ENCODE measurements at places on chromosomes 6 and 20.
A peak's percentile ranks its signal among the peaks of the same experiment; 100 is the strongest.

GRCh38 chr6:168086616-168087015 is 7.6 kb upstream of the FRMD1 start:
- DNase-seq = no peak

GRCh38 chr6:98977671-98978292 is 30.0 kb upstream of the FBXL4 start:
- peak; percentile 12 for DNase-seq

DNA sequence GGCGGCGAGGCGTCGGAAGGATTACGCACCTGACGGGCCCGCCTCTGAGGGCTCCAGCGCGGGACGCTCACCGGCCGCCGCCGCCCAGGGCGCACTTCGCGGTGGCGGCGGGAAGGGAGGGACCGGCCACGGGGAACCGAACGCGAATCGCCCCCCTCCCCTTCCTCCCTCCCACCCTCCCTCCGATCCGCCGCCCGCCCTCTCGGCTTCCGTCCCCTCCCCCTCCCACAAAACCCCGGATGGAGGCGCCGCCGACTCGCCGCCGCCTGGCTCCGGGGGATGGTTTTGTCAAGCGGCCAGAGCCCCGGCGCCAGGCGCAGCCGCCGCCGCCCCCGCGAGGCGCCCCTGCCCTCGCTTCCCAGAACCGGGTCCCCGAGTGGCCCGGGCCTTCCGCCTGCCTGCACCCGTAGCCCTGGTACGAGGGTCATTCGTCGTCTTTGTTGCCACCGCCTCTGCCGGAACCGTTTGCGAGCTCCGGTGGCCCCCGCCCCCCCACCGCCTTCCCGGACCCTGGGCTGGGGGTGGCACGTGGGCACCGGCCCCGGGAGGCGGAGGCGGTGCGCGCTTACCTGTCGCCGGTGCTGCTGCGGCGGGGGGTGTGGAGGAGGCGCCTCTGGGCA is 398 bp downstream of the ZBTB2 start:
- DNase-seq = peak; percentile 66

- DNase-seq = no peak
Measured at GRCh38 chr6:137874204-137875057, 7.4 kb downstream of the TNFAIP3 start.

- DNase-seq = no peak
Measured at GRCh38 chr6:165922309-165922794, 245.3 kb downstream of the TBXT start.

DNA sequence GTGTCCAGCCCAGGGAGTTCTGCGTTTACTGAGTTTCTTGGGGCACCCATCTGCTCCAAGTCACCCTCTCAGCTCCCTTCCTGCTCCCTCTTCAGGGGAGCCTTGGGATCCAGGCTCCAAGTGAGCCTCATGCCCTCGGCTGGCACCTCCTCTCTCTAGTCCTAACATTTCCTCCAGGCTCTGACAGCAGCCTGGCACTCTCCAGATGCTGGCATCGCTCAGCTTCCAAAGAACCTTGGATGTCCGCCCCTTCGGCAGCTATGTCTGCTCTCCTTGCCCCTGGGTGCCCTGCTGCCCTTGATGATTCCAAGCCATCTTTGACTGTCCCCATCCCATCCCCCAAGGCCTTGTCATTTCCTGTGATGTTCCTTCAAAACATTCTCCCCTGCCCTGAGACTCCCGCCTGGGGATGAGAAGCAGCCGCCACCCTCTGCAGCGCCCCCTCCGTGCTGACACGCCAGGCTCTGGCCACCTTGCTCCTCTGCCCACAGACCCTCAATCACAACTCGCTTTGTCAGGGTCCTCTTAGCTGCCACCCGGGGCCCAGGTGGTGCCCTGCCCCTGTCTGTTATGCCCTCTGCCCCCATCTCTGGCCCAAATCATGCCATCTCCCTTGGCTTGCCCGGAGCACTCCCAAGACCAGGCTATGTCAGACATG is 6.6 kb upstream of the GFRA4 start:
- no peak for DNase-seq

- no peak for DNase-seq
Measured at GRCh38 chr20:7930343-7930742, 9.9 kb downstream of the HAO1 start.

GRCh38 chr6:22042706-22043105 is 254.1 kb downstream of the PRL start:
- no peak for DNase-seq

DNA sequence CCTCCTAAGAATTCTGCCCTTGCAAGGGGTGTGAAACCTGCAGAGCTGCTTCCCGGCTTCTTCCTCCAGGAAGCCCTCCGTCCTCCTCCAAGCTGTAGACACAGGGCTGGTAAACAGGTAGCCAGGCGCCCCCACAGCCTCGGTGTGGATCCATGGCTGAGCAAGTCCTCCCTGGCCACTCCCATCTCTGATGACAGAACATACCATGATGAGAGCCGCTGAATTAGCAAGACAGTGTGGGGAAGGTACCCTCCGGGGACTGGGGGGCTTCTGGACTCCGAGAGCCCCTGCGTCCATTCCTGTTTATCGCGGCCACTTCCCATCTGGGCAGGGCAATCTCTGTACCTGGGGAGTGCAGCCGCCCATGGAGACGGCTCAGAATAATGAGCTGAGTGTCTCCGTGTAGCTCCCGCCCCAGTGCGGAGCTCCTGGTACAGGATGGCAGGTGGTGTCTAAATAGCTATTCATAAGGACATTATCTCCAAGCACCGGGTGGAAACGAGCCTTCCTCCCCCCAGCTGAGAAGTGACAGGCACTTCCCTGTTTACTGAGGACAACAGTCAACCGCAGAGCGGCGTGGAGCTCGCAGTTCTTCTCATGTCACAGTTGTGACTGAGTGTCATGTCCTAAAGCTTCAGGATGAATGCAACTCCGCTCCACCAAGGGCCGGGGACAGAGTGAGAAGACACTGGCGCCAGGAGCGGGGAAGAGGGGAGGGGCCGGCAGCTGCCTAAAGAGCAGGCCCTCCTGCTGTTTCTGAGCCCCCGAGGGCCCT is 22.7 kb upstream of the NTSR1 start:
- peak; percentile 10 for DNase-seq

Measured in midbrain (tissue), 1 donor.